ENCODE measurements at places on chromosomes 12 and 14. TPM values are rescaled to one million over a fixed set of nuclear protein-coding genes. Genes with fewer than 3 reads are reported as not detected.

Gene MAX
- 38.0 TPM for total RNA-seq

GRCh38 chr12:31119192-31119802 lies 45.6 kb downstream of the DDX11 start:
- no peak overlapping the region for H3K4me3 ChIP-seq
- no peak for DNase-seq
- no peak overlapping the region for H3K27ac ChIP-seq
- H3K36me3 ChIP-seq, result no peaks in the 10 kb centered on the region
- no peaks in the 10 kb centered on the region for H3K27me3 ChIP-seq

Gene GLT1D1
- 19.4 TPM for total RNA-seq

GRCh38 chr12:59079002-59079401 lies 158.7 kb upstream of the LRIG3 start:
- H3K27me3 ChIP-seq, result no peaks in the 10 kb centered on the region
- H3K36me3 ChIP-seq, result no peaks in the 10 kb centered on the region
- no peak overlapping the region for H3K4me3 ChIP-seq
- DNase-seq, result no peak
- no peaks in the 10 kb centered on the region for H3K4me1 ChIP-seq

DNA sequence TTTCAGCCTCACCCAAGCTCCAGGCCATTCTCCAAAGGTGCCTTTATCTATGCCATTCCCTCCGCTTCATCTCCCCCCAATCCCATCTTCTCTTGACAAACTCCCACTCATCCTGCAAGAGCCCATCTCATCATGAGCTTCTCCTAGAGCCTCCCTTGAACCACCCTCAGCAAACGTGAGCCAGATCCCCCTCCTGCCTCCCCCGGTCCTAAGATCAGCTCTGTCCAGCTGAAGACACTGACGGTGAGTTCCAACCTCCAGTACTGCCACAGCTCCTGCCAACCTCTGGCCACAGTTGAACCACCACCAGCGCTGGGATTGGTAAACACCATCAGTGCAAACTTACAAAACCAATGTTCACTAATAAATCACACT lies 124.6 kb downstream of the BCL11B start:
- H3K4me1 ChIP-seq, result no peaks in the 10 kb centered on the region
- H3K27me3 ChIP-seq, result no peaks in the 10 kb centered on the region
- H3K36me3 ChIP-seq, result no peaks in the 10 kb centered on the region
- H3K27ac ChIP-seq, result no peak overlapping the region

Gene TAS2R9
- total RNA-seq, result not detected

Gene TBX5
- not detected for total RNA-seq

DNA sequence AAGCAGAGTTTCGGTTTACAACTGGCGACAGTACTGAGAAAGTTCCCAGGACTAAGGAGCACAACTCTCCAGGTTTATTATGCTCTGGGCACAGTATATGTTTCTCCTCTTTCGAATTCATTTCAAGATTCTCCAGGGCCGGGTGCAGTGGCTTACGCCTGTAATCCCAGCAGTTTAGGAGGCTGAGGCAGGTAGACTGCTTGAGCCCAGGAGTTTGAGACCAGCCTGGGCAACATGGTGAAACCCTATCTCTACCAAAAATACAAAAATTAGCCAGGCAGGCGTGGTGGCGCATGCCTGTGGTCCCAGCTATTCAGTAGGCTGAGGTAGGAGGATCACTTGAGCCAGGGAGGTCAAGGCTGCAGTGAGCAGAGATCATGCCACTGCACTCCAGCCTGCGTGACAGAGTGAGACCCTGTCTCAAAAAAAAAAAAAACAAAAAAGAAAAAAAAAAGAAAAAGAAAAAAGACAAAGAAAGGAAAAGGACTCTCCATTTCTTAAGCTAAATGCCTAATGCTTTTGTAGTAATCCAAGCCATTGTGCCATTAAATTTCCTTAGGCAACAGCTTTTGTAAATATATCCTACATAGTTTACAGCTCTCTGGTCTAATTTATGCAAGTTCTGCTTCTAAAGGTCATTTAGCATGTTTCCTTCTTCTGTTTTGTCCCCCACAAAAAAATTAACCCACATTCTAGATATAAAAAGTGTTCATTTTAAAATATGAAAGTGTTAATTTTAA lies 34.8 kb downstream of the ATL1 start:
- DNase-seq, result no peak
- H3K27me3 ChIP-seq, result no peaks in the 10 kb centered on the region
- H3K27ac ChIP-seq, result no peak overlapping the region

- no peak for DNase-seq
- H3K27ac ChIP-seq, result no peak overlapping the region
- H3K36me3 ChIP-seq, result no peaks in the 10 kb centered on the region
- H3K4me3 ChIP-seq, result no peak overlapping the region
- H3K27me3 ChIP-seq, result no peaks in the 10 kb centered on the region
These were observed 110.1 kb upstream of the TMEM132D start for GRCh38 chr12:130013771-130014484.

DNA sequence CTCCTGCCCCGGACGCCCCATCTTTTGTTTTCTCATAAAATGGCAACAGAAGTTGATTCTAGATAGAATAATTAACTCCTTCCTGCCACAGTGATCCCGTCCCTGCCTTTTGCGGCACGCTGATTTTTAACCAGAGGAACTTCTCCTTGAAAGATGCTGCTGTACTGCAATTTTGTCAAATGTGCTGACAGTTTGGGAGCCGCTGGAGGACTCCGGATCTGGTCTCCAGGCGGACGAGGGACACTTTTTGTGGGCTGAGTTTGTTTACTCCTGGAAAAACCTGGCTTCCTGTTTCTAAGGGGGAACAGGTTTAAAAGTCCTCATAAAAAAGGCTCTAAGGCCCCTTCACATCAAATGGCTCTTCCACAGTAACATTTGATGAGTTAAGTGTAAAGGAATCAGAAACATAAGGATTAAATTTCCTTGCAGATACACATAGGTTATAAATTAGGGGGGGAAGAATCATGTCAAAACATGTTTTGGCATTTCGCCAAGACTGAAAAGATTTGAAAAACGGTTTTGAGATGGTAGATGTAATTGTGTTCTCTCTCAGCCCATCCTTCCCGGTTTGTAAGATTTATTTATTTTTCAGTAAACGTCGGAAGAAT lies 15.5 kb downstream of the FZD10 start:
- DNase-seq, result no peak
- no peaks in the 10 kb centered on the region for H3K36me3 ChIP-seq
- no peaks in the 10 kb centered on the region for H3K4me1 ChIP-seq
- no peak overlapping the region for H3K4me3 ChIP-seq
- H3K27ac ChIP-seq, result no peak overlapping the region

DNA sequence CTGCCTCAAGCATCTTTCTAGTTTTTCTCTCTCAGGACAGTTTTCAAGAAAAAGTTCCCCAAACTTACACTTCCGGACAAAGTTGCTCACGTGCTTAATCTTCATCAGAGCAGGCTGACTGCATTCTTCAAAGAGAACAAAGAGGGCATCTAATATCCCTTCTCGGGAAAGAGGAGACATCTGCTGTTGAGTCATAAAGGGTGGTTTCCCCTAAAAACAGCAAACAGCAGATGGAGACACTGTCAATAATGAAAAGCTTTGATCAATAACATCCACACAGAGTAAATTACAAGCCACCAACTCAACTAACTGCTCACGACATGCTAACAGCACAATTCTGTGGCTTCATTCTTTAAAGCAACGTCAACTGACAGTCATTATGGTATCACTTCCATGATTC lies 8.1 kb downstream of the CIT start:
- H3K27ac ChIP-seq, result no peak overlapping the region
- H3K4me1 ChIP-seq, result no peaks in the 10 kb centered on the region
- no peak overlapping the region for H3K4me3 ChIP-seq
- no peaks in the 10 kb centered on the region for H3K27me3 ChIP-seq
- DNase-seq, result no peak

DNA sequence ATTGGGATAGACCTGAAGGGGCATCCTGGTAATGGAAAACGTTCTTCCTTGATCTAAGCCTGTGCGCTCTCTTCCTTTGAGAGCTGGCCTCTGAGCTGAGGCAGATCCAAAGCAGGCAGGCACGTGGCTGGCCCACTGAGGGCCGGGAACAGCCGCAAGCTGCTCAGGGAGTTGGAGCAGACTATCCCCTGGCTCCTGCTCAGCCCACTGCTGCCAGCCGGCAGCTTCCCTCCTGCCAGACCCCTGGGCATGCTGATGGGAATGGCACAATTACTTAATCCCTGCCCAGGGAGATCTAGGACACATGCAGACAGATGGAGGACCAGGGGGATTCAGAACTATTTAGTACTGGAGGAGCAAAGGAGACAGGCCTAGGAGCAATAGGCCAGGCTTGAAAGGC lies 14.4 kb downstream of the NEUROD4 start:
- H3K27ac ChIP-seq, result no peak overlapping the region
- no peaks in the 10 kb centered on the region for H3K4me1 ChIP-seq
- H3K36me3 ChIP-seq, result no peaks in the 10 kb centered on the region

- no peaks in the 10 kb centered on the region for H3K27me3 ChIP-seq
- no peak for DNase-seq
- no peak overlapping the region for H3K4me3 ChIP-seq
These were observed 7.4 kb upstream of the TUBA1B start for GRCh38 chr12:49138587-49138986.

Gene LRFN5
- total RNA-seq, result not detected

Gene NANOG
- total RNA-seq, result 0.46 TPM

Gene ASB2
- 0.20 TPM for total RNA-seq

DNA sequence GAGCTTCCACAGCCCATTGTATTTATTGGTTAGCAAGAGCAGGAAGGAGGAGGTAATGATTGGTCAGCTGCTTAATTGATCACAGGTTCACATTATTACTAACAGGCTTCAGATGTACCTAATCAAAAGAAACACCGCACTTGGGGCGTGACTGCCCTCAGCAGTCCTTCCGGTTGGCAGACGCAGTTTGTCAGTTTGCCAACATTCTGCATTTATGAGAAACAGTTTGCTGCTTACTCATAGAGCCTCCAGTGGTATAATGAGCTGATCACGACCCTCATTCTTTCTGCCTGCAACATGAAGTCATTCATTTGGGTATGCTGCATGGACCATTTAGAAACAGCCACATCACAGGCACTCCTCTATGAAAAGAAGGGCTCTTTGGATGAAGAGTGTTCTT lies 42.5 kb upstream of the PPM1H start:
- no peak for DNase-seq
- no peak overlapping the region for H3K27ac ChIP-seq
- H3K27me3 ChIP-seq, result no peaks in the 10 kb centered on the region
- H3K36me3 ChIP-seq, result no peaks in the 10 kb centered on the region
- H3K4me1 ChIP-seq, result no peaks in the 10 kb centered on the region

Gene CLEC2A
- total RNA-seq, result not detected

Gene CCDC175
- not detected for total RNA-seq

Gene ZDHHC22
- not detected for total RNA-seq

DNA sequence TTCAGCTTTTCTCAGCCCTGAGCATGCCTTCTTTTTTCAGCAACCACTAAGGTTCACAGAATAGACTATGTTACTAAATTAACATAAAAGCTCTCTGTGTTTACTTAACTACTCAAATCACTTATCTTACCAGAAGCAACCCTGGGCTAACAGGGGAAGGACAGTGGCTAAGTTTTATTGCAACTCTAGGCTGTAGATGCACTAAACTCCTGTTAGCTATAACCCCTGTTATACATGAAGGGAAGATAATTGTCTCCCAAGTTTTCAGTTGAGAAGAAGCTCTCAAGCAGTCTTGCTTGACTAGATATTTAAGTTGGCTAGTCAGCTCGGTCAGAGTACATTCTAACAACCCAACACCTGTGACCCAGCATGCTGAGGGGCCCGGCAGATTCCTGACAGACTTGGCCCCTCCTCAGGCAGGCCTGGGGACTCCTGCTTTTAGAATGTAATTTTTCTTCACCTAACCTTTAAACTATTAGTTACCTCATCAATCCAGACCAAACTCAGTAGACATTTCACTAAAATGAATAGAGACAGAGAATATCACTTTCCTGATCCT lies 464.5 kb downstream of the EGLN3 start:
- H3K4me3 ChIP-seq, result no peak overlapping the region
- H3K27ac ChIP-seq, result no peak overlapping the region
- H3K27me3 ChIP-seq, result no peaks in the 10 kb centered on the region
- no peaks in the 10 kb centered on the region for H3K36me3 ChIP-seq
- DNase-seq, result no peak

GRCh38 chr12:54459355-54459754 lies 14.0 kb downstream of the GTSF1 start:
- H3K4me1 ChIP-seq, result no peaks in the 10 kb centered on the region
- no peak for DNase-seq
- no peaks in the 10 kb centered on the region for H3K27me3 ChIP-seq
- no peaks in the 10 kb centered on the region for H3K36me3 ChIP-seq

DNA sequence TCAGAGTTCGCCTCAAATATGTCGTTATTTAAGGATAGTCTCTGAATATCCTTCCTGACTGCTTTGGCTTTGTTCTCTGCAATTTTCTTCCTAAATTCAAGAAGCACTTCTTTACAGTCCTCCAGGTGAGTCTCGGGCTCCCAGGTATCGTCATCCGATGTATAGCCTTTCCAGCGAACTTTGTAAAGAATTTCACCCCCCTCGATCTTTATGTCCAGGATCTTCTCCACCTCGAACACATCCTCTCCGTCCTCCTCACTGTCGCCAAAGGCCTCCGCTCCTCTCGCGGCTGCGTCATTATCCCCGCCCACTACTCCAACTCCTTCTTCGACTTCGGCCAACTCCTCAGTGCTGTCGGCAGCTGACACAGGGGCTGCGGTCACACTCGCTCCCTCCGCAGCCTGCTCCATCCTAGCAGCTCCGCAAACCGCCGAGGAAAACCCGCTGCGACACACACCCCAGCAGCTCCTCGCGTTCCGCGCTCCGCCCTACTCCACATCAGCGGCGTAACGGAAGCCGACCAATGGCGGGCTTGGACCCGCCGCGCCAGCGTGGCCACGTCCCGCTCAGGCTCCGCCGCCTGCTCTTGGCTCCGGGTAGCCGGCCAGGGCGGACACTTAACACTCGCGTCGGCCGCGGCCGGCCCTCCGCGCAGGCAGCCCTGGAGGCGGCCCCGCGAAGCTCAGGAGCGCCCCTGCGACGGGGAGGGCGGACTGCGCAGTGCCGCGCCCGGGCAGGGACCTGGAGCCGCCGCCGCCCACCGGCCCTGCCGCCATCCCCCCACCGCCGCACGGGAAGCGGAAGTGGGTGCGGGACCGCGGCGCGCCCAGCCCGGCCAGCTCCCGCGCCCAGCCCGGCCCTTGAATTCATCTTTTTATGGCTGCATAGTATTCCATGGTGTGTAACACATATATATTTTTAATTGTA lies 4.1 kb downstream of the CD163L1 start:
- no peak for DNase-seq
- no peaks in the 10 kb centered on the region for H3K27me3 ChIP-seq
- H3K27ac ChIP-seq, result no peak overlapping the region
- no peaks in the 10 kb centered on the region for H3K36me3 ChIP-seq

DNA sequence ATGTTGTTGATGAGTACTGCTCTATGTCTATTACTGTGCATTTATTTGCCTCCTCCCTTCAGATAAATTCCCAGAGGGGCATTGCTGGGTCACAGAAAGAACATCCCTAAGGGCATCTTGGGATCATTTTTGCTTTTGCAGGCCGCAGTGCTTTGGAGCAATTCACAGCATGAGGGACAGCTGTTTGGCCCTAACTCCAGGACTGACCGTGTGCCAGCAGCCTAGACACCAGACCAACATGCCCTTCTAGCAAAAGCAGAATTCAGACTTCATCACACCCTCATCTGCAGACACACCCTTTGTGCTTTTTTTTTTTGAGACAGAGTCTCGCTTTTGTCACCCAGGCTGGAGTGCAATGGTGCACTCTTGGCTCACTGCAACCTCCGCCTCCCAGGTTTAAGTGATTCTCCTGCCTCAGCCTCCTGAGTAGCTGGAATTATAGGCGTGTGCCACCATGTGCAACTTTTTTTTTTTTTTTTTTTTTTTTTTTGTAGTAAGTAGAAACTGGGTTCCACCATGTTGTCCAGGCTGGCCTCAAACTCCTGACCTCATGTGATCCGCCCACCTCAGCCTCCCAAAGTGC lies 31.0 kb downstream of the RNF34 start:
- H3K4me3 ChIP-seq, result no peak overlapping the region
- H3K4me1 ChIP-seq, result no peaks in the 10 kb centered on the region
- H3K27me3 ChIP-seq, result no peaks in the 10 kb centered on the region
- no peaks in the 10 kb centered on the region for H3K36me3 ChIP-seq
- no peak for DNase-seq
- no peak overlapping the region for H3K27ac ChIP-seq

Data from right lobe of liver (tissue), 6 donors.